Neuronal stem cell (in vitro differentiated cells): ENCODE measurements at places on chromosomes 12 and 14.

DNA sequence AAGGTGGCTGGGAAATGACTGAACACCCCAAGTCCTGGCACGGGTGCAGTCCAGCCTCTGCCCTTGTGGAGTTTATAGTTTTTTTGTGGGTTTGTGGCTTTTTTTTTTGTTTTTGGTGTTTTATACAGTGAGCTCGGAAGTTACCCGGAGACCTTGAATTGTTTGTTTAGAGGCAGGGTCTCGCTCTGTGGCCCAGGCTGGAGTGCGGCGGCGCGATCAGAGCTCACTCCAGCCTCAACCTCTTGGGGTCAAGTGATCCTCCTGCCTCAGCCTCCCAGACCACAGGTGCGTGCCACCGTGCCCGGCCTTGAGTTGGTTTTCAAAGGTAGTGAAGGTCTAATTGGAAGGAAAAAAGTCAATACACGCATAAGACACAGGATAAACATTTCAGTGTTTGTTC is 879 bp upstream of the ANHX start:
- no peak for DNase-seq

DNA sequence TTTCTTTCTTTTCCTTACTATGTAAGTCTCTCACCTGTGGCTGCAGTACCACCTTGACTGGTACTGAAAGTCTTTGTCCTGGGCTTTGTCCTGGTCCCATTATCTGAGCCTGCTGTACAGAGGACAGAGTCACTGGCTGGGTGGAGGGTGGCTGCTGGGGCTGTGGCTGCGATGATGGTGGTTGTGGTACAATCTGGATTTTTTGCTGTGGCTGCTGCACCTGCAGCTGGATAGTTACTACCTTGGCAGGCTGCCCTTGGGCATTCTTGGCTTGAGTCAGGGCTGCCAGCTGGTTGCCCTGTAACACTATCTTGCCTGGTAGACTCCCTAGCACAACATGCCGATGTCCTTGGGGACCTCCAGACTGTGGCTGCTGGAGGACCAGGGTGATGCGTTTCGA is 27.0 kb downstream of the CHD8 start:
- no peak for DNase-seq

DNA sequence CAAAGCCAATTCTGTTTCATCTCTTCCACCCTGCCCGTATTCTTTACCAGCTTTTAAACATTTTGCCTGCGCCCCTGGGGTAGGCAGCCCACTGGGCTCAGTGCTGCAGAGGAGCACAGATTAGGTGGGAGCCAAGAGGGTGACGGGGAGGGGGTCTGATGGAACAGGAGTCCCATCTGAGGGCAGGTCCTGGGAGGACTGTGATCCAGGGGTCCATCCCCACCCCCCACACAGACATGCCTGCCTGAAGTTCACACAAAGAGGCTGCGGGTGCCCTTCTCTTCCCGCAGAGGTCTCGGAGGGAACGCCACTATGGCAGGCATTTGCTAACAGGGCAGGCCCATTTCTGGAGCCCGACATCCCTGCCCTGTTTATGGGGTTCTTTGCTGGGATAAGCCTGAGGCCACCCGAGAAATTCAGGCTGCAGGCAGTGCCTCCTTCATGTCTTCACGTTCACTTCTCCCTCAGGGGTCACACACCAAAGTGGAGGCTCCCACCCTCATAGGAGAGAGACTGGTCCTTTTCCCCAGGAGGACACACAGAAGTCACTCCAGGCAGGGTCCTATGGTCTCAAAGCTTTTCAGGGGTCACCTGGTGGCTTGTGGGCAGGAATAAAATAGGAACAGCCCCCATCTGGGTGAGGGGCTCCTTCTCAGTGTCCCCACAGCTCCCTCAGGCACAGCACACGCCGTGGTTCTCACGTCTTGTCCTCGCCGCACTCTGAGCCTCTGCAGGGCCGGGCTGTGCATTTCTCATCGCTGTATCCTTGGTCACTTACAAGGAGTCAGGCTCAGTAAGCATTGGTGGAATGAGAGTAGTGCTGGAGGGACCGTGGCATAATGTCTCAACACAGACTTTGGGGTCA is 12.9 kb downstream of the VASH1 start:
- DNase-seq = no peak

- DNase-seq = no peak
Observed at GRCh38 chr12:115912440-115912839, 365.1 kb downstream of the MED13L start.
